ENCODE measurements at places on chromosomes 1 and 21.

DNA sequence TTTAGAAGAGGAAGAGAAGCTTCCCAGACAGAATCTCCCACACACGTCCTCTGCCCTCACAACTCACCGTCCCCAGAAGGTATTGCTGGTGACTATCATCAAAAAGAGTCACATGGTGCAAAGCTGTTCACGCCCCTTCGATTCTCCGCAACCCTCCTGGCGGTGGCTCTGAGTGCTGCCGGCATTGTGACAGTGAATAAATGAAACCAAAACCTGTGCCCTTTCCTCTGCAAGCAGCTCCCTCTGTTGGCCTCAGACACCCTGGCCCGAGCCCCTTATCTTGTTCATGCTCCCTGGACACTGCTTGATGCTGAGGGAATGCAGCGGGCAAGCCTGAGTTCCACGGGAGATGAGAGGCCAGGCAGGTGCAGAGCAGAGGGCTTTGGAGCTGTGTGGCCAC lies 510.3 kb downstream of the NPHP4 start:
- peak; percentile 3 for DNase-seq

DNA sequence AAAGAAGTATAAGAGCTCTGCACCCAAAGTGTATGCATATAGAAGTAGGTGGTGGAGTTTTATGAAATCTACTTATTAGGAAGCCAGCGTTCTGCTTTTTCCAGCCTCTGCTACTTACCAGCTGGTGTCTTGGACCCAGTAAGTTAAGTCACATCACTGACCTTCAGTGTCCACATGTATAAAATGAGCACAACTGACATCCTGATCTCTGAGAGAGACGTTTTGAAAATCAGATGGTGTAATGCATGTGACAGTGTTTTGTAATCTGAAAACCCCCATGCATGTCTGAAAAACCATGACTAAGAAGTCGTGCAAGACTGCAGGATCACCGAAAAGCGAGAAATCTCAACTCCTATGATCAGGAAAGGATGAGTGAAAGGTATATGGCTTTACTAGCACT lies 2.0 kb downstream of the CR1 start:
- DNase-seq, result no peak

GRCh38 chr1:167776151-167776550 lies 54.4 kb downstream of the MPZL1 start:
- no peak for DNase-seq

DNA sequence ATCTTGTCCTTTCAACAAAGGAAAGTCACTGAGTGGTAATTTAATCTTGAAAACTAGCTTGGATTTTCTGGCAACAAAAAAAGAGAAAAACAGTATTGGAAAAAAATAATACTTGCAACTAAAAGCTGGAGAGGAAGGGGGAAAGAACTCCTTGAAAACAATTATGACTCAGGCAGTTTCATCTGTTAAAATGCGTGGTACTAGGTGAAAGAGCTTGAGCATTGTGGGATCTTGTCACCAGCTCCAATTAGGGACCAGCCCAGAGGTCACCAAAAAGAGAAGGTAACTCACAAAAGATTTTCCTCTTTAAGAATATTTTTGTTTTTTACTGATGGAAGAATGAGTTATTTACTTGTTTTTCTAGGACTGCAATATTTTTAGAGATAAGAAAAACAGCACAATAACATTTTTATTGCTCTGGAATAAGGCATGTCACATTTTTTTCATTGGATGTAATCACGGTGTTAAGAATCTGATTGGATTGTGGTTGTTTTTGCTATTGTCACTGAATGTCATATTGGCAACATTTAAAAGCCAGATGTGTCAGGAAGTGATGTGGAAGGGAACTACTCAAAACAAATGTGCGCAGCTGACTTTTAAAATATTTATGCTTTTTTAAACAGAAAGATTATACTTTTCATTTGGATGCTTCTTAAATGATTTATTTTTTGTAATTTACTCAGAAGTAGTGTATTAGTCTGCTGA lies 78.5 kb upstream of the ADAMTS5 start:
- DNase-seq, result no peak

DNA sequence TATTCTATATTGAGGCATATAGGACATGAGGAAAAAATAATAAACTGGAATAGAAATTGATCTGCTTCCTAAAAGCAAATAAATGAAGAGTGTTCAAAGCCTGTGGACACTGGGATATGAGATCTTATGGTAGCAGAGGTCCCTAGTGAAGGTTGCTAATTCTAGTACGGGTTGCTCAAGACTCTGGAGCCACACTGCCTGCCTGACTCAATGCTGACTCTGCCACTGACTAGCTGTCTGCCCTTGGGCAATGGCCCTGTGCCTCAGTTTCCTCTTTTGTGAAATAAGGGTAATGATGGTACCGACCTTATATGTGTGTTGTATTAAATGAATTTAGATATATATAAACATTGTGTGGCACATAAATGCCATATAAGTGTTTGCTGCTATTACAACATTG lies 59.0 kb upstream of the C1orf53 start:
- no peak for DNase-seq

DNA sequence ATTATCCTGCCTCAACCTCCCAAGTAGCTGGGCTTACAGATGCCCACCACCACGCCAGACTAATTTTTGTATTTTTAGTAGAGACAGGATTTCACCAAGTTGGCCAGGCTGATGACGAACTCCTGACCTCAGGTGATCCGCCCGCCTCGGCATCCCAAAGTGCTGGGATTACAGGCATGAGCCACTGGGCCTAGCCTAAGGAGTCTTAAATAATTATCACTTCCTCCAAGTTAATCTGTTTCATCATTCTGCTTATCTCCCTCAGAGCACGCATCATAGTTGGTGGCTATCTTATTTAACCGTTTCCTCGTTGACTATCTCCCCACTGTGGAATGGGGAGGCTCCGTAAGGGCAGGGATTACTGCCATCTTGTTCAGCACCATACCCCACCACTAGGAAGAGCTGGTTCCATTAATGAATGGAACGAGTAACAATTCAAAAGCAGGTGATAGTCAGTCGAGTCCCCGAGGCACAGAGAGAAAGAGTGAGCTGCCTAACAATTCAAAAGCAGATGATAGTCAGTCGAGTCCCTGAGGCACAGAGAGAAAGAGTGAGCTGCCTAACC lies 52.7 kb downstream of the GLUL start:
- DNase-seq, result no peak

Data from activated CD8-positive, alpha-beta memory T cell treated with anti-CD3 and anti-CD28 coated beads for 48 hours (primary cell).